ENCODE measurements at places on chromosomes 13 and 19.

DNA sequence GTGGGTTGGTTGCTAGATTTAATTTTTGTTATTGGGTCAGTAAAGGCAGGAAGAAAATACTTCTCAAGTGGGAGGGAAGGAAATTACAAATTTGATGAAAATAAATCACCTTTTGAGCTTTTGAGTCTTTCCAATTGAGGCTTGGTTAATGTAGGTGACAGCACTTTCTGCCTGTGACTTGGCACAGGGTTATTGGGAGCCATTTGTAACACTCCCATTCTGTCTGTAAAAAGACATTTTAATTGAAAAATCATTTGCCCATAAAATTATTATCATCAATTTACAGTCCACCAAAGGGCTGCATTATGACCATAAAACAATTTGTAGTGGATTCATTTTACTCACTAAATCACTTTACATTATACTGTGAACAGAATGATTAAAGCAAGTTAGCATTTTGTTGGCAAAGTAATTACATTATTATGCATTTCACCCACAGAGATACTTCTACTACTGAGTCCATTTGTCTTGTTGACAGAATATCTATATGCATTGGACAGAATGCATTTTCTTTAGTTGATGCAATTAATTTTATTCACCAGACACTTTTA lies 974.6 kb downstream of the UQCRFS1 start:
- no peak for DNase-seq

GRCh38 chr19:10729411-10729810 lies 11.5 kb downstream of the DNM2 start:
- DNase-seq: no peak

- no peak for DNase-seq
Measured at GRCh38 chr19:46728208-46728607, 11.3 kb upstream of the PRKD2 start.

DNA sequence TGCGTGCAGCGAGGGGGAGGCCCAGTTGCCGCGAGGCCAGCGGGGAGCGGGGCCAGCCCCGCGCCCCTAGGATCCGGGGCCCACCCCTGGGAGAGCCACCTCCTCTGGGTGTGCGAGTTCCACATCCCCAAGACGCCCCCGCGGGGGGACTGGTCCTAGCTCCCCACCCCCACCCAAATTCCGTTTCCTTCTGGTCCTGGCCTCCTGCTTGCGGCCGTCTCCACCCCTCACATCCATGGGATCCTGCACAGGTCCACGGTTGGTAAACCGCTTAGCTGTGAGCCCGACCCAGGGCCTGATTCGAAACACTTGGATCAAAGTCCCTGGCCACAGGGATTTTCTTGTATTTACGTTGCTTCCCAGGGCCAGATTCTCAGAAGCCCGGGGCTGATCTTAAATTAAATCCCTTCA lies 324 bp upstream of the FBXO17 start:
- no peak for DNase-seq

- no peak for DNase-seq
Measured at GRCh38 chr13:112877976-112878955, 90.7 kb upstream of the MCF2L start.

GRCh38 chr19:43595605-43595998 lies 332 bp downstream of the IRGQ start:
- DNase-seq: no peak

DNA sequence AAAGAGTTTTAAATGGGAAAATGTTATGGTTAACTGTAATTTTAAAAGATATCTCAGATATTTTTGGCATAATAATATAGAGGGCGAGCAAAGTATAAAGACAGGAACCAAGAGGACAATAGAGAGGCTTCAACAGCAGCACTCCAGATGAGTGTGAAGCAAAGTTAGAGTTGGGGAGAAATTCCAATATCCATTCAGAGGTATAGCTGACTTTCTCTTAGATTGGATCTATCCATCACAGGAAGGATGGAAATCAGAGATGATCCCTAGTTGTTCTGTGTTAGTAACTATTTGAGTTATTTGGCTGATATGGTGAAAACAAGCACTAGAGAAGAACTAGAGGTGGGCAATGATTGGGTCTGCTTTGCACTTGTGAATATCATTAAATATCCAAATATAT lies 786.0 kb upstream of the KLHL1 start:
- DNase-seq: no peak

GRCh38 chr19:14116525-14116917 lies 1.0 kb downstream of the PRKACA start:
- DNase-seq: no peak

GRCh38 chr19:35279985-35280821 lies 2.1 kb upstream of the HAMP start:
- no peak for DNase-seq

- no peak for DNase-seq
Measured at GRCh38 chr19:54616821-54617560, 13.3 kb upstream of the LILRB1 start.

- peak; percentile 81 for DNase-seq
Measured at GRCh38 chr19:2602391-2603181, 99.9 kb downstream of the GNG7 start.

DNA sequence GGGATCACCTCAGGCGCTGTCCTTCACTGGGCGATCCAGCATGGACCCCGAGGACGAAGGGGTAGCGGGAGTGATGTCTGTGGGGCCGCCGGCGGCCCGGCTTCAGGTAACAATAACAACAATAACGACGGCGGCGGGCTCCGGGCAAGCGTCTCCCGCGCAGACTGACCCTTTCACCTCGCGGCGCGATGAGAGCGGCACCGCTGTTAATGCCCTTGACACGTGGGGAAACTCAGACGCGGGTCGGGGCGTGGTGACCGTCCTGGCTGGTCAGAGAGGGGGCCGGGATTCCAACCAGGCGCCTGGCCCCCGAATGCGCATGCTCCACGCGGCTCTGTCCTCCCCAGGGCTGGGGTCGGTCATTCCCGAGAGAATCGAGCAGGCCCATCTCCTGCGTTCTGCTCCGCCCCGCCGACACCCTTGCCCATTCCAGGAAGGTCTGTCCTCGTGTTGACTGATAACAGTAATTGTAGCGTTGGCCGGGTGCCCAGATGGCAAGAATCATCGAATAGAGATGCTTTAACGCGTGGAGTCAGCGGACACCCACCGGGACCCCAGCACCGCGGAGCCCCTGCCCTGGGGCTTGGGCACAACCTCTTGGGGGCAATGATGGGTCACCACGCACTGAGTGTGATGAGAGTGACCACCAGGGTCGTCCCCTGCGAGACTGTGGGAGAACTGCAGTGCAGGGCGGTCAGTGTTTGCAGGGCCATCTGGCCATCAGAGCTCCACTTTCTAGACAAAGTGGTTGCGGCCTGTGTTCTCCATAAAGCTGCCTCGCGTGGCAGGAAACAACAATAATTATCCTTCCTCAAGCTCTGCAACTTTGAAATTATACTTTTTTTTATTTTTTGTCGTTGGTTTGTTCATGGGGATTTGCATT lies 528 bp downstream of the ZNF8 start:
- peak; percentile 21 for DNase-seq

- DNase-seq: no peak
Measured at GRCh38 chr19:55354698-55355212, at the start of gene COX6B2. COX6B2 (minus strand) TSS chr19:55354719; CDS start chr19:55354521, 198 bp downstream.

GRCh38 chr19:53389571-53389970 lies 5.4 kb upstream of the ZNF765 start:
- DNase-seq: no peak

All from ascending aorta (tissue), 2 donors.